Glutamatergic neuron (in vitro differentiated cells): ENCODE measurements at places on chromosomes 6 and 20. TPM values are rescaled to one million over a fixed set of nuclear protein-coding genes. Genes with fewer than 3 reads are reported as not detected.

GRCh38 chr6:29011276-29011734 is 6.2 kb upstream of the ZNF311 start:
- H3K4me1 ChIP-seq, result no peaks in the 10 kb centered on the region
- DNase-seq, result peak; percentile 67
- no peaks in the 10 kb centered on the region for H3K36me3 ChIP-seq
- peak overlapping the region; percentile 88 for H3K4me3 ChIP-seq
- H3K27me3 ChIP-seq, result peaks cover 7% of the 10 kb centered on the region

DNA sequence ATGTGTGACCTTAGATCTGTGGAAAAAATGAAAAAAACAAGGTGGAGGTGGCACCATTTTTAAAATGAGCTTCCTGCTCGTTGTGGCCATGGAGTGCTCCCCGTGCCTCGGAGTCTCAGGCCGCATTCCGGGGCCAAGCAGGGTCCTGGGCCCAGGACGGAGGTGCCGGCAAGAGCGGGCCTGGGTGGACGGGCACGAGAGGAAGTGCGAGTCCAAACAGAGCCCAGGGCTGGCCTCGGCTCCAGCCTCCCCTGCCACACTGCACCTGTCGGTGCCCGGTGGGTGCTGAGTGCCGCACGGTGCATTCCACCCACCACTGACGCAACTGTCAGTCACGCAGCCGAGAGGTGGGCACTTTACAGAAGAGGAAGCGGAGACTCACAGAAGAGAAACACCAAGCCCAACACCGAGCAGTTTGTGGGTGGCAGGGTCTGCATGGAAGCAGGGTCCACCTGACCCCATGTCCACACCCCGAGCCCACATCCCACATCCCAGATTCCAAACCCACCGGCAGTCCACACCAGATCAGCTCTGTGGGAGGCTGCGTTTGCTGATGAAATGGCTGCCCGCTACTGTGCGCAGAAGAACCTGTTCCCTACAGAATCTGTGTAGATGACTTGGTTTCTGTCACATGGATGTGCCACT is 97.7 kb downstream of the PSMB1 start:
- no peak overlapping the region for H3K27ac ChIP-seq
- H3K4me3 ChIP-seq, result no peak overlapping the region
- DNase-seq, result no peak
- no peaks in the 10 kb centered on the region for H3K36me3 ChIP-seq

- H3K27ac ChIP-seq, result no peak overlapping the region
- no peaks in the 10 kb centered on the region for H3K4me1 ChIP-seq
- peaks cover 11% of the 10 kb centered on the region for H3K36me3 ChIP-seq
- no peaks in the 10 kb centered on the region for H3K27me3 ChIP-seq
Observed at GRCh38 chr6:14110001-14110818, 7.4 kb upstream of the CD83 start.

GRCh38 chr6:11780097-11780428 is 1.5 kb upstream of the ADTRP start:
- peaks cover 12% of the 10 kb centered on the region for H3K4me1 ChIP-seq
- no peak overlapping the region for H3K4me3 ChIP-seq
- no peak overlapping the region for H3K27ac ChIP-seq

DNA sequence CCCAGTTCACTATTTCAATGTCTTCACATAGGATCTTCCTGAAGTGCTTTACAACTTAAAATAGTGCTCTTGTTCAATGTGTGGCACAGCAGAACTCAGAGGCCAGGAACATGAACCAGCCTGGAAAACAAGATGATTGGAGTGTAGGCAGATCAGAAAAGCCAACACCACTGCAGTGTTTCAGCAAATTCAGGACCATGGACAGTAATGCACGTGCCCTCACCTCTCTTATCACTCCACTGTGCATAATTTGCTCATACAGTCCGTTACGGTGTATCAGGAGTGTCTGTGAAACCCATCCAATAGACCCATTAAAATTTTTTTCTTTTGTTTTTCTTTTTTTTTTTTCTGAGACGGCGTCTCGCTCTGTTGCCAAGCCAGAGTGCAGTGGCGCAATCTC is 27.6 kb upstream of the HACE1 start:
- H3K27ac ChIP-seq, result no peak overlapping the region
- H3K36me3 ChIP-seq, result peaks cover 7% of the 10 kb centered on the region
- DNase-seq, result no peak
- H3K27me3 ChIP-seq, result no peaks in the 10 kb centered on the region
- no peak overlapping the region for H3K4me3 ChIP-seq

FILIP1 gene
- total RNA-seq, result 0.69 TPM
